ENCODE measurements at places on chromosomes 2 and 18. TPM values are rescaled to one million over a fixed set of nuclear protein-coding genes. Genes with fewer than 3 reads are reported as not detected.

The SLC38A11 gene
- total RNA-seq: 2.0 TPM

The GLI2 gene
- 3.2 TPM for total RNA-seq

The TEKT4 gene
- total RNA-seq: not detected

The ATP6V1C2 gene
- total RNA-seq: 0.06 TPM

The CACNB4 gene
- total RNA-seq: 0.69 TPM

The LYG1 gene
- not detected for total RNA-seq

The RSAD2 gene
- total RNA-seq: 2.4 TPM

The VAMP8 gene
- 109 TPM for total RNA-seq

The NT5DC4 gene
- not detected for total RNA-seq

All from pancreas (tissue), 10 donors.